Stimulated activated CD4-positive, alpha-beta T cell treated with anti-CD3 and anti-CD28 coated beads, Interleukin-12 subunit alpha, Interleukin-12 subunit beta, amount 100 ng/mL, for 48 hours (primary cell): ENCODE measurements at places on chromosomes 6 and 20.

GRCh38 chr6:150312395-150312794 lies 56.4 kb upstream of the IYD start:
- no peak for DNase-seq

DNA sequence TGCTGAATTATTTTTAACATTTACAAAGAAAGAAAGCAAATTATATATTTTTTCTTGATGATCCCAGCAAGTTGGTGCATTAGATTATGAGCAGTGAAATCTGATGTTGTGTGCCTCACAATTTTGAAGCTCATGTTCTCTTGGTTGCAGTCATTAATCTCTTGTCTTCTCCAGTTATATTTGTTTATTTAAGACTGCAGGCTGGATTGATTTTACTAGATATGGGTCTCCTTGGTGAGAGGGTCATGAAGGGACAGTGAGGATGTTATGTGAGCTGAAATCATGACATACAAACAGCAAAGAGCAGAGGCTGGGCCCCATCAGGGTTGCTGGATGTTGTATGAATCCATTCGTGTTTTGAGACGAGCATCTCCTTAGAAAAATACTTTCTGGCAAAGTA lies 64.2 kb upstream of the AKIRIN2 start:
- DNase-seq = no peak

DNA sequence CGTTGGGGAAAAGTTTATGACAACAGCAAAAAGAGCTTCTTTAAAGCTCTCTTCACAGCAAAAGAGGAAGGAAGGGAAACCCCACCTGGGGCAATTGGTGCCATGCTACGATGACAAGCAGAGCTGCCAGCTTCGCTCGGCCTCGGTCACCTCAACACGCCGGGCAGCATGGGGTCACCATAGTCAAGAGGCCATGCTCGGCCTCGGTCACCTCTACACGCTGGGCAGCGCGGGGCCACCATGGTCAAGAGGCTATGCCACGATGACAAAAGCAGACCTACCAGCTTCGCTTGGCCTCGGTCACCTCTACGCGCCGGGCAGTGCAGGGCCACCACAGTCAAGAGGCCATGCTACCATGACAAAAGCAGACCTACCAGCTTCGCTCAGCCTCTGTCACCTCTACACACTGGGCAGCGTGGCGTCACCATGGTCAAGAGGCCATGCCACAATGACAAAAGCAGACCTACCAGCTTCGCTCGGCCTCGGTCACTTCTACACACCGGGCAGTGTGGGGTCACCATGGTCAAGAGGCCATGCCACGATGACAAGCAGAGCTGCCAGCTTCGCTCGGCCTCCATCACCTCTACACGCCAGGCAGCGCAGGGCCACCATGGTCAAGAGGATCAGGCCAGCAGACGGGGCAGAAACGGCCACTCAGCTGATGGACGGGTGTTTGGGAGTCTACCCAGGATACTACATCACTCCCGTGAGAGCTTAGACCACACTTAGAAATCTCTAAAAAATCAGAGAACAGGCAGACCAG lies 12.1 kb downstream of the APMAP start:
- no peak for DNase-seq

DNA sequence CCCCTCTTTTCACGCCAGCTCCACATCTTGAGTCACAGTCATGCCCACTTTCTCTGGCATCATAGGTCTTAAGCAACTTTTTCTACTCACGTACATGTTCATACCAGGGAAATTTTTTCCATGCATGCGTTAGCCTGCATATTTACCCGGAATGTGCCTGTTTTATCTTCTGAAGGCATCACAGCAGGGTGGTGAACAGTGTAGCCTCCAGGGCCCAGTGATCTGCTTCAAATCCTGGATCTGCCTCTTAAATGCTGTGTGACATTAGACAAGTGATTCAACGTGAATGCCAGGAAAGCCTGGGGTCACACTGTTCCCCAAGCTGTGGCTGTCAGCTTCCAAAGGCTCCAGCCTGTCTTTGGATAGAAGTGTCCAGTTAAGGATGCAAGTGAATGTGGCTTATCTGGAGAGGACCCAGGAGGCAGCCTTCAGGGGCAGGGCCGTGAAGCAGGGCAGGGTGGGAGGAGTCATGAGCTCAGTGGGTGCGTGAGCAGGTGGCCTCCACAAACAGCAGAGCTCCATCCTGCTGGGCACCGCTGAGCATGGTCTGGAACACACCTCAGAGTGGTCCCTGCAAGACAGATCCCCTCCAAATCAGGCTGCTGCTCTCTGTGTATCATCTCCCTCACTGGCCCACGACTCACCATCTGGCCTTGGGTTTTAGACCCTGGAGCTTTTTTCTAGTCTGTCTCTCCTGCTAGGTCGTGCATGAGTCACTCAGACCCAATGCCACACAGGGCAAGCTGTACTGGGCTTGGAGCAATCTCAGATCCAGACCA lies 30.4 kb upstream of the CD93 start:
- no peak for DNase-seq

DNA sequence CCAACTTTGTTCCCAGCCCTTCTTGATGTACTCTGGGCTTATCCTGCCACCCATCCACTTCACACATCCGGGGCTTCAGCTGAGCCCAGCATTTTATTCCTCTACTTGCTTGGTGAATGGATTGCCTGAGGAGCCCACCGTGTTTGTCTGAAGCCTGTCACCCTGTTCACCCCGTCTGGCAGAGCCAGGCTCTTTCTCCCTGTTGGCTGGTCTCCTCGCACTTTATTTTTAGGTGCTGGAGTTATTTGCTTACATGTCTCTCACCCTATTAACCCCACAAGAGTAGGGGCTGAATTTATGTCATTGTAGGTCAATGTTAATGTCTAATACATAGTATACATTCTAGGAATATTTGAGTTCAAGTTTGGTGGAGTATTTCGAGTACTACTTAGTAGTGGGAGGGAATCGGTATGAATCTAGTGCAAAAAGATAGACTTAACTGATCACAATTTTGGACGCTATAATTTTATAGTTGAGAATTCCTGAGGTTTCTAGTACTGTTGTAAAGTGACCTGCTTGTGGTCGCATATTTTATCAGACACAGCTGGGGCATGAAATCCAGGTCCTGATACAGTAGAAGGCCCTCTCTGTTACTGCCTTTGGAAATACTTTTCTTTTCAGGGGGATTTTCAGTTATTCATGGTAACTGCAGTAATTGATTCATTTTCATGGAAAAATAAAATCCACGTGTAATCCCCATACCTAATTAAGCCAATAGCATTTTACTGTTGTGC lies 10.8 kb downstream of the JARID2 start:
- DNase-seq = no peak

- DNase-seq = no peak
These were observed 32.5 kb upstream of the KIF3B start for GRCh38 chr20:32244959-32245358.

- no peak for DNase-seq
These were observed 2.3 kb upstream of the TRAM2 start for GRCh38 chr6:52579006-52579660.

- no peak for DNase-seq
These were observed 2.2 kb downstream of the SMPDL3A start for GRCh38 chr6:122791310-122791679.

DNA sequence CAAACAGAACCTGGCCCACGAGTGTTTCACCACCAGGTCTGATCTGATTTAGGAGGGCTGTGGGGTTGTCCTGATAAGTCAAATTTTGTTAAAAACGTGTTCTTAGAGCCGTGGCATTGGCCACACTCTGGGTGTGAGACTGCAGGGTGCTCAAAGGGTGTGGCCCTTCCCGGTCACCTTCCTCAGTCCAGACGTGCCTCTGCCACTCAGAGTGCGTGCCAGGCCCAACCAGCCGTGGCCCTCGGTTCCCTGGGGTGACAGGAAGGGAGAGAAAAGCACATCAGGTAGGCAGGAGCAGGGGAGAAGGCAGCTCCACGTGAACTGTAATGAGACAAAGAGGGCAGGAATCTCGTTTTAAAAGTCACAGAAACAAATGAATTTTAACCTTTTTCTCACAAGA lies 115.4 kb downstream of the FAM120B start:
- no peak for DNase-seq

DNA sequence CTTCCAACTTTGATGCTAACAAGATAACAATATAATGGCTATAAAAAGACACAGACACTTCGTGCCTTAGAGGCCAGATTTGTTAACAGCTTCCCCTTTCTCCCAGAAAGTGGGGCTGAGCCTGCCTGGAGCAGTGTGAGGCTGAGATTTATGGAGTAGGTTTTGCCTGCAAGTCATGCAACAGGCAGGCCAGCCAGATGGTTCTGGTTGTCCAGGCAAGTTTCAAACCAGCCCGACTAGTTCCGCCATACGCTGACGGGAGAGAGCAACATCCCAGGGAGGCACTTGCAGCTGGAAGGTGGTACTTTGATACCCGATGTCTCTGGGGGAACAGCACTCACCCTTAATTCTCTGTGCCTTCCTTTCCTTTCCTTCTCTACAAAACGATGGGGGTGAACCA lies 81.3 kb upstream of the NAA20 start:
- DNase-seq = no peak

GRCh38 chr6:109743739-109744138 lies 52.6 kb downstream of the FIG4 start:
- no peak for DNase-seq

- DNase-seq = no peak
These were observed 132.3 kb downstream of the PDE7B start for GRCh38 chr6:135983718-135984343.

GRCh38 chr20:58293453-58293852 lies 16.1 kb upstream of the RAB22A start:
- no peak for DNase-seq

DNA sequence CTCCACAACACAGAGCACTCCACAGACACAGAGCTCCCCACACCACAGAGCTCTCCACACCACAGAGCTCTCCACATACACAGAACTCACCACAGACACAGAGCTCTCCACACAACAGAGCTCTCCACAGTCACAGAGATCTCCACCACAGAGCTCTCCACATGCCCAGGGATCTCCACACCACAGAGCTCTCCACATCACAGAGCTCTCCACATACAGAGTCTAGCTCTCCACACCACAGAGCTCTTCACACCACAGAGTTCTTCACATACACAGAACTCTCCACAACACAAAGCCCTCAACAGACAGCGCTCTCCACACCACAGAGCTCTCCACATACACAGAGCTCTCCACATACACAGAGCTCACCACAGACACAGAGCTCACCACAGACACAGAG lies 55.3 kb downstream of the ERMARD start:
- no peak for DNase-seq

GRCh38 chr6:68635412-68635705 lies 277 bp downstream of the ADGRB3 start:
- no peak for DNase-seq

GRCh38 chr6:22409486-22409885 lies 112.7 kb upstream of the PRL start:
- no peak for DNase-seq

DNA sequence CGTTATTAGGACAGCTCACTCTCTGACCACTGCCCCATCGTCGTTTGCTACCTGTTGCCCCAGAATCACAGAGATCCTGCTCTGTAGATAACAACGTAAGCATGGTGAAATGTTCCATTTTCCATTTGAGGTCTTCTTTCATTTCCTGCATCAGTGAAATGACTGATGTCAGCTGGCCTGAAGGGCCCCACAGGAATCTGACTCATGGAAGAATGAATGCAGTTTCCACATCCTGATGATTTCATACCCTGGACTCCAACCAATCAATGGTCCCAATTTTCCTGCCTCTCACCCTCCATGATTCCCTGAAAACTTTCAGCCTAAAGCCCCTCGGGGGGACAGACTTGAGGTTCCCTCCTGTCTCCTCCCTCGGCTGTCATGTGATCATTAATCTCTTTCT lies 394.4 kb upstream of the CDH4 start:
- no peak for DNase-seq

DNA sequence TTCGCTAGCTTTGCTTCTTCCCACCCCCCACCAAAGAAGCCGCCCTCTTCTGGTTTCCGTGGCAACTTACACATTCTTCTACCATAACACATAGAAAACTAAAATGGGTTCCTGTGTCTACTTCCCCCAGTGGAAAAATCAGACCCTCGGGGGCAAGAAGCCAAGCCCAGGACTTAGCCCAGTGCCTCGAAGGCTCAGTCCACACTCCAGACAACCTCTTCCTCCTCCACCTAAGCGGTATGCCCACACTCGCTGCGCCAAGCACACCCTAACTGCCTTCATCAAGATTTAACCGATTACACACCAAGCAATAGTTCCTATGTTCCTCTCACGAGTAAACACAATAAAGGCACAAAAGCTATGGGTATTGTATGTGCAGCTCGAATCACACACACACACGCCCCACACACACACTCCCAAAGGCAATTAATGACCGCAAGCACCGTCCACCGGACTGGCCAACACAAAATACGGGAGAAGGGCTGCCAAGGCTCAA lies 537 bp downstream of the PPIL4 start:
- DNase-seq = peak; percentile 28

DNA sequence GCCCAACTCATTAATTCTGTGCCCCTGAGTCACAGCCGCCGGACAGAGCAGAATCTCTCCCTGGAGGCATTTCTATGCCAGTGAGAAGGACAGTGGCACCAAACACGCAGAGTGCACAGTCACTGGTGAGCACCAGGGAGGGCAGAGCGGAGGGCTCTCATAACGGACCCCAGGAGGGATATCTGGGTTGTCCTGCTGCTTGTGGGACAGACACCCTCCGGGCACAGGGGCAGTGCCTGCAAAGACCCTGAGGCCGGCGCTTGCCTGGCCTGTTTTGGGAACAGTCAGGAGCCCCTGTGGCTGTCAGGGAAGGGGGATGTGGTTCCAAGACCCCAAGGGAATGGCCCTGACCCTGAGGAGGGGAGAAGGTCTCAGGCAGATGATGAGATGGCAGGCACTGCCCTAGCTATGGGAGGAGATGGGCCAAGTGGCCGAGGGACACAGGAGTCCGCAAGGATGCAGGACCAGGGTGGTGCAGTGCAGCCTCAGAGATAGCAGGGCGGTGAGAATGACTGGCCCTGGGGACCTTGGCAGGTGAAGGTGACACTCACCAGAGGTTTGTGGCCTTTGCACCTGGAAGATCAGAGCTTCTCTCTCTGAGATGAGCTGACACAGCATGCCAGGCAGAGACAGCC lies 270.8 kb downstream of the SMOC2 start:
- DNase-seq = no peak

DNA sequence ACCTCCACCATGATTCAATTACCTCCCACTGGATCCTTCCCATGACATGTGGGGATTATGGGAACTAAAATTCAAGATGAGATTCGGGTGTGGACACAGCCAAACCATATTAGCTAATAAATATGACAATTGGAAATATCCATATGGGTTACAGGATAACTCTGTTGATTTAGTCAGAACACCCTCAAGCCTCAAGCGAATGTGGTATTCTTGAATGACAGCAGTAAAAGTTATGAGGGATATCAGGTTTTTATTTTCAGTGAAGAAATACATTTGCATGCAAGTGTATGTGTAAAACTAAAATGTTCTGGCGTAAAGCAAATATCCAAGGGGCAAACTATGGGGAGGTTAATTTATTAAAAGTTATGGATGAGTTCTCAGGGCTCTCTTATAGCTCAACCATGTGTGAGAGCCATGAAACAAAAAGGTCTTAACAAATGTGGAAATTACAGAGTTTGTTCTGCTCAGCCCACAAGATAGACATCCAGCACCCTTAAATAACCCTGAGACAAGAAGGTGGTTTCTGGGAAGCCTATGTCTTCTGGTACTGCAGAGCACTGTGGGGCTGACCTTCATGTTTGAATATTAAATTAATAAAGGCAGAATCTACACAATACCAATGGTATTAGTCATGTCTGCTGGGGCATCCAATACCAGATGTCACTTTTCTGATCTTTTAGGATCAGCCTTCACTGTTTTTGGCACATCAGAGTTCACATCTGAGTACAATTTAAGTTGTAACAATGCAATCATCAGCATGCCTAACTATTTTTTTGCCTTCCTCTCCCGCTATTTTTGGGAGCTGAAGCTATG lies 370.5 kb upstream of the RSPO3 start:
- no peak for DNase-seq

GRCh38 chr6:40410821-40411220 lies 176.3 kb downstream of the LRFN2 start:
- DNase-seq = no peak
